ENCODE measurements at places on chromosomes 2 and 18.

- no peak for DNase-seq
Observed at GRCh38 chr2:74887960-74888700, 54.2 kb downstream of the HK2 start.

DNA sequence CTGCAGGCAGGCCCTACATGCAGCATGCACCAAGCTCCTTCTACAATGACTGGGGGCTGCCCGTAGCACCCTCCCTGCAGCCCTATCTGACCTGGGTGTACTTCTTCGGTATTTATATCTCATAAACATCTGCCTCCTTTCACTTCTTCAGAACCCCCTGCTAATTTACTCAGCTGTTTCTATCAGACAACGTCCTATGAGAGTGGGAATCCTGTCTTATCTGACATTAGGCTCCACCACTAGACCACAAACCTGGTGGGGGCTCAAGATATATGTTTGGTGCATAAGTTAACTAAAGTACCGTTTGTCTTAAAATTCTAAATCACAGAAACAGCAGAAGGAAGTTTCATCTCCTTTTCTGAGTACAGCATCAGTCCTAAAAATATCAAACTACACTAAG lies 10.6 kb downstream of the HSBP1L1 start:
- no peak for DNase-seq

DNA sequence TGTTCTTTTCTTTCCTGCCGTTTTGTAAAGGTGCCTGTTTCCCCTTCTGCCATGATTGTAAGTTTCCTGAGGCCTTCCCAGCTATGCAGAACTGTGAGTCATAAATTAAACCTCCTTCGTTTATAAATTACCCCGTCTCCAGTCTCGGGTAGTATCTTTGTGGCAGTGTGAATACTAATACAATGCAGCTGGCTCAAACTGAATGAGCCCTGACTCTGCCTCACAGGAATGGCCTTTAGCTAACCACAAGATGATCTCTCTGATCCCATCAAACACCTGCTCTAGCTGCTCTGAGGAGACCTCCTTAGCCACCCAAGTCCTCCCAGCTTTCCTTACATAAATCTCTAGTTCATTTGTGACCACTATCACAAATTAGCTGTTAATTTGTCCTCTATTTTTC lies 41.5 kb upstream of the CAB39 start:
- DNase-seq, result no peak

- DNase-seq, result no peak
Observed at GRCh38 chr2:195202163-195202845, 454.7 kb upstream of the SLC39A10 start.

GRCh38 chr2:120452131-120452530 lies 106.2 kb downstream of the INHBB start:
- no peak for DNase-seq

GRCh38 chr2:25286025-25286400 lies 55.7 kb downstream of the DNMT3A start:
- DNase-seq, result no peak

GRCh38 chr2:236569573-236569973 lies at the start of gene ACKR3:
Gene ACKR3, plus strand, starts transcription at chr2:236569825. Its CDS starts 10,641 bp downstream, at chr2:236580466.
- peak; percentile 63 for DNase-seq

DNA sequence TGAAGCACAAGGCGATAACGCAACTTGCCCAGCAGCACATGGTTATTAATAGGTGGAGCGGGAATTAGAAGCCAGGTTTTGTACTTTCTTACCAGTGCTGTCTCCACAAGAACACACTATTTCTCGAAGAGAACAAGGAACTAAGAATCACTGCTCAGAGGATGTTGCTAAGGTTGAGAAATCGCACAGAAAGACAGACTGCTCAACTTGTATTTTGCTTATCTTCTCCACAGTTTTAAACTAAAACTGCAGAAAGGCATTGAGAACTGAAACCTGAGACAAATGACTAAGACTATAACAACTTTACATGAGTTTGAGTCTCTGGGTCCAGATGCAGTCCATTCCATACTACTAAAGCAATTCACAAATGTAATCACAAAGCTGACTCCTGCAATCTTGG lies 6.2 kb downstream of the PRKD3 start:
- no peak for DNase-seq

GRCh38 chr2:125424266-125424785 lies 1231.6 kb upstream of the GYPC start:
- no peak for DNase-seq

DNA sequence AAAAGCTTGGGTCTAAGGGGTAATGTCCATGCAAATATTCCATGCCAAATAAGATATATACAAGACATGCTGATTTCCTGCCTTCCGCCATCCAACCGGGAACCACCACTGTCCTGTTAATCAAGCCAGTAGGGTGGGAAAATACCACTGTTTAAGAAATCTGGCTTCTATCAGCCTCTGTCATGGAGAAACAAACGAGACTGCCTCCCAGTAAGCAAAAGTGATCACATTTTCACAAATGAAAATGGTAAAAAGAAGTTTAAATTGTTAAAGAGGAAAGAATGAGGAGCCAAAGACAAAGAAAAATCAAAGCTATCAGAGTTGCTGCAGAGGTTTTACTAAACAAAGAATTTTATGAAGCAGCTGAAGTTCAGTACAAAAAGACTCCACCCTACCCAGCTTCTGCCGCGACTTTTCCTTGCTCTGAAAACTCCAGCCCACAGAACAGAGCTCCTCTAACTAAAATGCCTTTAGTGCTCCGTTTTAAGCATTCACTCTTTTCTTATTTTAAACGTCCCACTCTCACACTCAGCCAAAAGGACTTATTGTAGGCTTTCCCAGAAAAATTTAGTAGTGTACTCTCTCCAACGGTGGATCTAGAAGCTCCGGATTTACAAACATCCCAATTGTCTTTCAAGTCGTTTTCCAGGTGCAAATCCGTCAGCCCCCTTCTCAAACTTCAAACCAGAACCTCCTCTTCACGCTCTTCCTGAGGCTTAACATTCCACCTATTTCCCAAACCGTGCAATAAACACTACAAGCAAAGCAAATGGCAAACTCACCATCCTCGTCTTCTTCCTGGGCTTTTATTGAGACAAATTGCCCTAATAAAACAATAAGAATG lies 613 bp downstream of the COL5A2 start:
- no peak for DNase-seq

DNA sequence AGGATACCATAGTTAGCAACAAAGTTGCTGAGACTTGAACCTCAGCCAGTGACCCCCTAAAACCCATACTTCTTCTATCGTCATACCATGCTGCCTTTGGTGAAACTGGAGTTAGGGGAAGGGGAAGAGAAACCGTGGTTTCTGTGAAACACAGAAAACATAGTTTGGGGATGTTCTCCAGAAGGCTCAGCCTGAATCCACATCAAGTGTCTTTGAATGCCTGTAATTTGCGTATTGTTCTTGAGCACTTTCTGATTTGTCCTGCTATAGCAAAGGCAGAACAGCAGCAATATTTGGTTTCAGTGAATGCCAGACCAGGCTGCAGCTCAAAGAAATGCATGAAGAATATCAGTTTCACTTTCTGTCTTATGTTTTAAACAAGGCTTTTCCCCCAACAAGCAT lies 258.7 kb downstream of the TTC32 start:
- DNase-seq, result no peak

DNA sequence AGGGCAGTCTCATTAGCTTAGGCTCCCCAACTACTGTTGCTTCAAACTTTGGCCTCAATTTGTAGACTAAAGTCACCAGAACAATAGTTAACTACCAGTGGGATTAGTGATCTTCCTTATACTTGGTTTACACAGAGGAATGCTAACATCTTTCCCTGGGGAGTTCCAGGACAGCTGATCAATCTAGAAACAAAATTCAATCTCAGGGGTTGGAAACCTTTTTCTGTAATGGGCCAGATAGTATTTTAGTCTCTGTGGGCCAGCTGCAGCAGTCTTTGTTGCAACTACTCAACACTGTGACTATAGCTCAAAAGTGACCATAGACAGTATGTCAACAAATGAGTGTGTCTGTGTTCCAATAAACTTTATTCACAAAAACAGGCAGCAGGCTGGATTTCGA lies 85.7 kb downstream of the METTL8 start:
- DNase-seq, result no peak

DNA sequence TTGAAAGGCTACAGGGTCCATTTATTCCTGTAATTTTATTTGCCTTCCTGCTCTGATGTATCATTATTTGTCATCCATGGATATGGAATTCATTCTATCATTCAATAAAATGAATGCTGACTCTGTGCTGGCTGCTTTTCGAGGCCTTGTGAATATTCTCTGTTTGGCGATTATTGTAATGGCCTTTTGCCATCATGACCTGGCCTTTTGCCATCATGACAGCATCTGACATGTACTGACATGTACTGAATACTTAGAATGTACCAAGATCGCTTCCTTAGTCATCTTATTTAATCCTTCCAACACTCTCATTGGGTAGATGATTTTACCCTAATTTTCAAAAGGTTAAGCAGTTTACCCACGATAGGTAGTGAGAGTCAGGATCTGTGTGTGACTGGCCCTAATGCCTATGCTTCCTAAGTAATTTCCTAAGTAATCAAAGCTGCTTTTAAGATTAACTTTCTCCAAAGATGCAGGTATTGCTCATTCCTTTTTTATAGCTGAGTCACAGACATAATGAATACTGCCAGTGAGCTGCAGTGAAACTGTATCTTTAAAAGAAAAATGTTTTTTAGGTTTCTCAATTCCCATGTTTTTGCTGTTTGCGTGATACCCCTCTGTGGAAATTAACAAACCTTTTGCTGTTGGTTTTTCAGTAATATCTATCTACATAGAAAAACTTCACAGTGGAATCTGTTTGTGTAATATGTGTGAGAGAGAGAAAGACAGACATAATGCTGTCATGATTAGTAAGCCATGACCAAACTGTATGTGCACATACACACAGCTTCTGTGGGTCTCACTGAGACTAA lies 127.8 kb downstream of the CERS6 start:
- no peak for DNase-seq

DNA sequence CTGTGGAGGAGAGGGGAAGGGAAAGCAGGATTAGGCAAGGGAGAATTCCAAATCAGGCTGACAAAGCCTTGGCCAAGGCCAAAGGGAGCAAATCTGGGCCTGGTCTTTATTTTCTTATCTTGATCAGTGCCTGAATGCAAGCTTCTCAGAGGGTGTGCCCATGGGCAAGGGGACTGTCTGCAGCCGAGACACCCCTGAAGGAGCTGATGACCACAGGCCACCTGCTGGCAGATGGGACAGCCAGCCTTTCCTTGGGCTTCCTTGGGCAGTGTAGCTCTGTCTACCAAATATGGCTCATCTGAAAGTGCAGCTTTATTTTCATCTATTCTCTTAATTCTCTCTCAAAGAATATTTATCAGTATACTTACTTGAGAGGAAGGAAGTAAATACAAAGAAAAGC lies 117.0 kb downstream of the PKP4 start:
- DNase-seq, result no peak

GRCh38 chr2:1306014-1306686 lies 107.1 kb upstream of the TPO start:
- no peak for DNase-seq

GRCh38 chr2:102264952-102265351 lies 46.4 kb upstream of the IL1RL1 start:
- DNase-seq, result no peak

- DNase-seq, result no peak
Observed at GRCh38 chr2:177244244-177244771, 20.2 kb downstream of the NFE2L2 start.

DNA sequence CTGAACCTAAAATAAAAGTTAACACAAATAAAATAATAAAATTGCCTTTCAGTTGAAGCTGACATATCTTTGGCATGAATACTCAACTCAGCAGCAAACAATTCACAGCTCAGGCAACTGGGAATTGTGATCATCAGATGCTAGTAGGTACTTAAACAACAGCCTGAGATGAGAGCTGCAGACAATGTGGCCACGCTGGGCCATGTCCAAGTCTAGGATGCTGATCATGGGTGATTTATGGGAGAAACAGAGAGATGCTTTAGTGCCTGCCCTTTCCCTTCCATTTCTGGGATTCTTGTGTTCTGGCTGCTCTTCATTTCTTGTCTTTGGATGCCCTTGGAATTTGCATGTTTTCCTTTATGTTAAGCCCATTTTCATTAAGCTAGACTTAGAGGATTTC lies 212.4 kb upstream of the CWC22 start:
- DNase-seq, result no peak

DNA sequence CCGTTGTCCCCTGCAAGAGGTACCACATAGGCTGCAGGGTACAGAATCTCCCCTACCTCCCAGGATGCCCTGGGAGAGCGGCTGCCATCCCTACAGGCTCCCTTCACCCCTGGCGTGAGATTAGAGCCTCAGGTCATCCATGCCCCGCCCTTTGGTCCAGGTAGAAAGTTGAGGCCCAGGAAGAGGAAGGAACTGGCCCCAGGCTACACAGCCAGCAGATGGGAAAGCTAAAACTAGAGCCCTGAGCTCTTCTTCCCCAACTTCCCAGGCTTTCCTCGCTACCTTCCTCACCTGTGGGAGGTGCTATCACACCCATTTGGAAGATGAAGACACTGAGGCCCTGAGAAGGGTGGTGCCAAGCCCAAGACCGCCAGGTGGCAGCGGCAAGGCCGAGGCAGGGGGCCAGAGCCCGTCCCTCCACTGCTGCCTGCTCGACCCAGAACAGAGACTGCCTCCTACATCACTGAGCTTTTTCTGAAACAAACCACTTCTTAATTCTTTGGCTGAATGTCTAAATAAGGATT lies 25.8 kb downstream of the CIB4 start:
- DNase-seq, result no peak

GRCh38 chr2:215811409-215812345 lies 201.7 kb downstream of the MREG start:
- no peak for DNase-seq

- DNase-seq, result no peak
Observed at GRCh38 chr2:36741188-36741837, 44.8 kb downstream of the VIT start.

DNA sequence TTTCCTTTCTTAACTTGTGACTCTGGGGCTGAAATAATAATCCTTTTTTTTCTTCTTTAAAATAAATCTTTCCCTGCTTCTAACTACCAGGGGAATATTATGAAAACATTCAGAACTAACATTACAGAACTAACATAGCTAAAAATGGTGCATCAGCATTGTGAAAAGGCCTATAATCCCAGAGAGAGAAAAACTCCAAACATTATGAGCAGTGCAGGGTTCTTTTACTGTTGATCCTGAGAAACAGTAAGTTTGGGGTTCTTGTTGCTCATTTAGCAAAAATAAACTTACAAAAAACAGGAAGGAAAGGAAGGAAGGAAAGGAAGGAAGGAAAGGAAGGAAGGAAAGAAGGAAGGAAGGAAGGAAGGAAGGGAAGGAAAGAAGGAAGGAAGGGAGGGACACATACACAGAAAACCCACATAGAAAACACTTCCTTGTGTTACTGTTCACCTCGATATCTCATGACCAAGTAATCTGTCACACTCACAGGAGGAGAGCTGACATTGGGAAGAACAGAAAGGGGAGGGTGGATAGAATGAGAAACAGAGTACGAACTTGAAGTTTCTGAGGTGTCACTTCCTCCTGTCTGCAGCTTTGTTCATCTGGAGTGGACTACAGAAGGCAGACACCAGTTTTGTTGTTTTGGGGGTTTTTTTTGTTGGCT lies 18.4 kb upstream of the PIK3C3 start:
- no peak for DNase-seq

- no peak for DNase-seq
Observed at GRCh38 chr2:173417802-173418201, 63.1 kb downstream of the CDCA7 start.

GRCh38 chr2:170005702-170006101 lies 172.2 kb upstream of the MYO3B start:
- DNase-seq, result peak; percentile 18

Data from HuH-7.5 (cell line).